Muscle of arm (tissue), 14 donors: ENCODE measurements at places on chromosomes 6 and 20.

DNA sequence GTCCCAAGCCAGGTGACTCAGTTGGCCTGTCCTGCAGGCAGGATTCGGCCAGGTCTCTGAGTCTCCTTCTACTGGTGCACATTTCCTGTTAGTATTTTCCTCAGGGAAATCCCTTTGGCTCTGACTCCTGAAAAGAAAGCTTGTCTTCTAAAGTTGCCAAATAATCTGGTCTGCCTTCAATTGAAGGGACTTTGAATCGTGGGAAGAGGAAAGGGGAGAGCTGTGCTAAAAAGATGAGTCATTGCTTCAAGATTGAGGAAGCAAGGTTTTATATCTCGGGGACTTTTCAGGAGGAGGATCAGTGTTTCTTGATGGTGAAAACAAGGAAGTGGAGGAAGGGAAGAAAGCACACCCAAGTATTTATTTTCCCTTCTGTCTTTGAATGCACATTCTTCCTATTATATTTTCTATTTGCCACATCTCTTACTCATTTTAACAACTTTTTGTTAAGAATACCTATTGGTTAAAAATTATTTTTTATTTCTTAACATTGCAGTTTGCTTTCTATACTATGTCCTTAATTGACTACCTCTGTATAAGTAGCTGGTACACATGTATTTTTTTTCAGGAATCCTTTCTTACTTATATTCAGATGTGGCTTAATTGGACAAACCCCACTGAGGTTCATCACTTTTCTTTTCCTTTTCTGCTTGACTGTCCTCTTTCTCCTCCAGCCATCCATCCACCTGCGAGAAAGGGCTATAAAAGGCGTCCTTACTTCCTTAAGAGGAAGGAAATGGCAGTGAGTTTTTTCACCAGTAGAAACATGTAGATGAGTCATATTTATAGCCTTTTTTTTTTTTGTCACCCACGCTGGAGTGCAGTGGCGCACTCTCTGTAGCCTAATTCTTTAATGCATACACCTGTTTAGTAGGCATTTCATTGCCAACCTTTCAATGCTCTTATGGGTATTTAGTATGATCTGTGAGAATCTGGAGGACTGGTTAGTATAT, 15.0 kb upstream of the IFNGR1 start:
- peak; percentile 80 for DNase-seq

DNA sequence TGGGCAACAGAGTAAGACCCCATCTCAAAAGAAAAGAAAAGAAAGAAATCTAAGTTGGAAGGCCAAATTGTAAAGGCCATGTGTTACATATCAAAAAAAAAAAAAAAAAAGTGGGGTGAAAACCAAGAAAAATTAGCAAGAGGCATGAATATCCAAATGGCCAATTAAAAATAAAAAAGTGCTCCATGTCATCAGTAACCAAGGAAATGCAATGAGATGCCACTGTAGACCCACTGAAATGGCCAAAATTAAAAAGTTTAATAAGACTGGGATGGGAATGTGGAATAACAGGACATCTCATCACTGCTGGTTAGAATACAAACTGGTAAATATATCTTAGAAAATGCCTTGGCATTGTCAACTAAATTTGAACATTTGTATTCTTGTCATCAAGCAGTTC, 30.1 kb upstream of the BCLAF1 start:
- DNase-seq = no peak

GRCh38 chr6:160188773-160189172, 67.2 kb downstream of the SLC22A1 start:
- no peak for DNase-seq

- no peak for DNase-seq
Observed at GRCh38 chr6:55174211-55175026, at the start of gene HCRTR2. HCRTR2 (plus strand) TSS chr6:55174515; CDS start chr6:55174588, 73 bp downstream.

DNA sequence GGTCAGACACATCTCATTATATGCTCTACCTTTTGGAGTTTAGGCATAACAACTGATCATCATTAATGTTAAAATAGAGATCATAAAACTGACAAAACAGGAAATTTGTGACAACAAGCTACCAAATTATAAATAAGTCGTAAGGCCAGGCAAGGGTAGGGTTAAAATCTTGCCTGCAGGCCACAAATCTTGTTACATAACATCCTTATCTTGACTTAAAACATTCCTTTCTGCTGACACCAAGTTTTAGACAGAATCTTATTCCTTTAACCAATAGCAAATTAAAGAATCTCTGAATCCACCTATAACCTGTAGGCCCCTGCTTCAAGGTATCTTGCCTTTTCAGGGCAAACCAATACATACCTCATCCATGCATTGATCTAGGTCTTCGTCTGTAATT, 32.5 kb upstream of the NKAIN2 start:
- no peak for DNase-seq

- DNase-seq = no peak
Observed at GRCh38 chr20:35572838-35573237, 31.0 kb downstream of the ERGIC3 start.

GRCh38 chr6:36679043-36679833, 724 bp downstream of the CDKN1A start:
- peak; percentile 64 for DNase-seq
